ENCODE measurements at places on chromosomes 16 and 17.

DNA sequence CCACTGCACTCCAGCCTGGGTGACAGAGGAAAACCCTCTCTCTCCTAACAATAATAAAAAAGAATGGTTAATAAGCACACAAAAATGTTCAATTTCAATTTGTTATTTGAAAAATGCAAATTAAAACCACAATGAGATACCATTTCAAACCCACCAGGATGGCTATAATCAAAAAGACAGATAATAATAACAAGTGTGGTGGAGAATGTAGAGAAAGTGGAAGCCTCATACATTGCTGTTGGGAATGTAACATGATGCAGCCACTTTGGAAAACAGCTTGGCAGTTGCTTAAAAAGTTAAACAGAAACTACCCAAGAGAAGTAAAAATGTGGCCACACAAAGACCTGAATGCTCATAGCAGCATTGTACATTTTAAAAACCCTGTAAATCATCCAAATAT lies 51.8 kb upstream of the MAP3K14 start:
- no peak for DNase-seq

- DNase-seq, result no peak
Observed at GRCh38 chr17:33014751-33015150, 23.1 kb downstream of the SPACA3 start.

- peak; percentile 7 for DNase-seq
Observed at GRCh38 chr17:32102646-32103186, 39.6 kb upstream of the RHOT1 start.

DNA sequence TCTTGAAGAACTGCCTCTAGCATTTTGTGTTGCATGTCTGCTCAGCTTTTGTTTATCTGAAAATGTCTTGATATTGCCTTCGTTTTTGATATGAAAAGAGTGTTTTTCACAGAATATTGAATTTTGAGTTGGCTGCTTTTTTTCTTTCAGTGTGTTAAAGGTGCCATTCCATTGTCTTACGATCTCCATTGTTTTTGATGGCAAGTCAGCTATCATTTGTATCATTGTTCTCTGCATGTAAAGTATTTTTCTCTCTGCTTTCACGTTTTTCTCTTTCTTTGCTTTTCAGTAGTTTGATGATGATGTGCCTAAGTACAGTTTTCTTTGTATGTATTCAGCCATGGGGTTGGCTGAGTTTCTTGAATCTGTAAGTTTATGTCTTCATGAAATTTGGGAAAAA lies 57.0 kb downstream of the AIPL1 start:
- no peak for DNase-seq

- no peak for DNase-seq
Observed at GRCh38 chr16:81409016-81409556, 35.5 kb upstream of the CMIP start.

Data from activated CD8-positive, alpha-beta T cell treated with anti-CD3 and anti-CD28 coated beads, Interleukin-2, amount 10 ng/mL, durations not matched to agents 7 days and 5 days (primary cell).